ENCODE measurements at places on chromosomes 13 and 19.
A peak's percentile ranks its signal among the peaks of the same experiment; 100 is the strongest.

DNA sequence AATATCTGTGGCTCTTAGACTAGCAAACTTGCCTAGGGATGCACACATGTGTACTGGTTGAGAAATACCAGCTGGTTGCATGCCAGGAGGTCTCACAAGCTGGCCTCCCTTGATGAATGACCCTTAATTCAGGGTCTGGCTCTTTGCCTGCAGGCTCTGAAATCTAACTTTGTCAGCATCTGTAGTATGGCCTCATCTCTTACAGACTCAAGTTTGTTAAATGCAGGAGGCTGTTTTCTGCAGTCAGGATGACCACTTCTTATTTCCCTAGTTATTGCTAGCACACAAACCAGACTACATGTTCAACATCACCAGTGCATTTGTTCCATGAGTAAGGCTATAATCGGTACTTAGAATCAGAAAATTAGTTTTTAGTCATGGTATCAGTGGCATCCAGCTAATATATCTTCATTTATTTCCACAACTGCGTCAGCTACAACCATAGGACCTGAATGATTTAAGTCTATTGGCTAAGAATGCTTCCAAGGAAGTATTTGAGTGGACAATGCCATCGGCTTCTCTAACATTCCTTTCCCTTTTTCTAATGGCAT, 23.3 kb upstream of the POSTN start:
- no peak for DNase-seq

DNA sequence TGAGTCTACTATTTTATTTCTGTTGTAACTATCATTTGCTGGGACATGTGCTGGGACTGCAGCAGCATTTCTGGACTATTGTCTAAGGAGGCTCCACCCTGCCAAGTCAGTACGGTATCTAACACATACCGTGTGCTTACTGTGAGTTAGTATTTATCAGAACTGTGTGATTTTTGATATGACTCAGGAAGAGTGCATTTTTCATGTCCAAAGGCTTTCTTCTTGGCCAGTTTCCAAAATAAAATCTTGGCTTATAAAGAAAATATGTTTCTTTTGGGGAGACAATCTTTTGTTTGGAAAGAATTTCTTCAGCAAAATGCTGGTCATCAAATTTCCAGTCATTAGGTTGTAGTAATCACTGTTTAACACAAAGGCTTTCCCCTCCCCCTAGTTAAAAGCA, 11.6 kb downstream of the PARP4 start:
- no peak for DNase-seq

GRCh38 chr13:95056266-95056665, 245.0 kb downstream of the ABCC4 start:
- DNase-seq, result no peak

DNA sequence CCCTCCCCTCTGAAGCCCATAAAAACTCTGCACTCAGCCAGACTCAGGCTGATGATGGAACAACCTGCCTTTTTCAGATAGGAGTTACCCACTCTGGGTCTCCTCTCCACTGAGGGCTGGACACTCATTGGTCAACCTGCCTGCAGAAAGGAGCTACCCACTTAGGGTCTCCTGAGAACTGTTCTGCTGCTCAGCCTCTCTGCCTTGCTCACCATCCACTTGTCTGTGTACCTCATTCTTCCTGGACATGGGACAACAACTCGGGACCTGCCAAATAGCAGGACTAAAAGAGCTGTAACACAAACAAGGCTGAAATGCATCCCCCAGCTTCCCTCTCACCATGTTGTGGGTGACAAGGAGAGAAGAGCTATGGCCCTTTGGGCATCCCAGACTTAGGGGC, 18.4 kb upstream of the RCBTB2 start:
- DNase-seq, result no peak

DNA sequence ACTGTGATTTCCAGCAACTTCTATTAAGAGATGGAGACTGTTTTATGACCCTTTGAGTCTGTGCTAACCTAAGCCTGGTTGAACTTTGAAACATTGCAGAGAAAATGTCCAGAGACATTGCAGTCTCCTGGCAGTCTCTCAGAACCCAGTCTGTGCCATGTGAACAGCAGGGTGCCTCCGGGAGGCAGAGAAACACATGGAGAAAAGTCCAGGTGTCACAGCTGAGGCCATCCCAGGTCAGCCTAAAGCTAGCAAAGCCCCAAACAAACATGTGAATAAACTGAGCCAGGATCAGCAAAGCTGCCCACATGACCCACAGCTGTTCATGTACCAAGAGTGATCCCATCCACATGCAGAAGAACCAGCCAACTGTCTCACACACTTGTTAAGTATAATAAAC, 7.8 kb downstream of the CYP4F11 start:
- no peak for DNase-seq

DNA sequence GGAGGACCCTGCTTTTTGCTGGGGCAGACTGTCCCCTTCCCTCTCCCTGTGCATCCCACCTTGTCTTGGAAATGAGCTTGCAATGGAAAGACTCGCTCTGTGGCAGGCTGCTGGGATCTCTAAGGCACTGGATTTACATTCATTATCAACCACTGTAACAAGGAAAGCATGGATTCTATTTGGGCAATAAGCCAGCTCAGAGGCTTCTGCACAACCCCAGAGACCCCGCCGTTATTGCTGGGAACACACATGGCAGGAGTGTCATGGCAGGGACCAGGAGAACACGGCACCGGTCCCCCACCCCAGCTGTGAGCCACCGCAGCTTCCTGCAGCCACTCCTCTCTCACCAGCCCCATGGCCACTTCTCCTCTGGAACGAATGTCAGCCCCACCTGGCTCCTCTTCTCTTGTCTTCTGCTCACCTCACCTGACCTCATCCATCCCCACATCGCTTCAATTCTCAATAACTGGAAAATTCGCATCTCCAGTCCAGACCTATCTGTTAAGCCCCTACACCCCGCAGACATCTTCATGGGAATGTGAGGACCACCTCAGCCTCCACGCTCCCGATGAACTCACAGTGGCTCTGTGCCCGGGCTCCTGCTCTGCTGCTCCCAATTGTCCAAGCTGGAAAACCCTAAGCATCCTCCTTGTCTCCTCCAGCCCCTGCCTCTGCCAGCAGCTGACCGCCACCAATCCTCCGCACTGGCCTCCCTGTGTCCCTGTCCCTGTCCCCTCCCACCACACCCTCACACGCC, 181.5 kb downstream of the USP12 start:
- no peak for DNase-seq

DNA sequence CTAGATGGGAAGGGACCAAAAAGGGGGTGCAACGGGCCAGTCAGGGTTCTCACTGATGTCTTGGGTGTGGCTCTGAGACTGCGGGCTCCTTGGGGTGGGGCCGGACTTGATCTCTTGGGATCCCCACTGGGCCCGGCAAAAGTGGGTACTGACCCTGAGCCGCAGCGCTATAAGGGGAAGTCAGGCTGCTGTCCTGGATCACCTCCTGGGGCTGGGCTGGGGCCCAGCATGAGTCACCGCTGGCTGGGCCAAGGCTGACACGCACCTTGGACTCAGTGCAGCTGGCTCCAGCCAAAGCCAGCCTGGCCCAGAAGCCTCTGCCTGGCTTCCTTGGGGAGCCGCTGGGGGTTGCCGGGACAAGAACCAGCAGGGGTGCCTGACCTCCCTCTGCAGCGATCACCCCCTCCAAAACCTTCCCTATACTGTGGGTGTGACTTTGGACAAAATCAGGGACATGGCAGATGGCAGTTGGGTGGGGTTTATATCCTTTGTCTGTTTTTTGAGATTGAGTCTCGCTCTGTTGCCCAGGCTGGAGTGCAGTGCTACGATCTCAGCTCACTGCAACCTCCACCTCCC, 617 bp upstream of the IQCN start:
- DNase-seq, result peak; percentile 93

DNA sequence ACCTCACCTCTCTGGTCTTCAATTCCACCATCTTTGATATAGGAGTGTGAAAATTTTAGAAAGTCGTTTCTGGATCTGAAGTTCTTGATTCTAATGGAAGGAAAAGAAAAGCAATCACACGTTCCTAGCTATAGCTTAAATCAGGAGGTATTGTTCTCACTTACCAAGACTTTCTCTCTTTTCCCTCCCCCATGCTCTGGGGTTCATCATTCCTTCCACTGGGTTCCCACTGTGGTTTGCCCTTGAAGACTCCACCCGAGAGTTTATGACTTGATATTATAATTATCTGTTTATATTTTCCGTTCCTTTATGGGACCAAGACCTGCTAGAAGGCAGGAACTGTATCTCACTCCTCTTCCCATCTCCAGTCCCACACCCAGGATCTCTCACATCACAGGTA, 76.6 kb downstream of the AKAP11 start:
- DNase-seq, result no peak

DNA sequence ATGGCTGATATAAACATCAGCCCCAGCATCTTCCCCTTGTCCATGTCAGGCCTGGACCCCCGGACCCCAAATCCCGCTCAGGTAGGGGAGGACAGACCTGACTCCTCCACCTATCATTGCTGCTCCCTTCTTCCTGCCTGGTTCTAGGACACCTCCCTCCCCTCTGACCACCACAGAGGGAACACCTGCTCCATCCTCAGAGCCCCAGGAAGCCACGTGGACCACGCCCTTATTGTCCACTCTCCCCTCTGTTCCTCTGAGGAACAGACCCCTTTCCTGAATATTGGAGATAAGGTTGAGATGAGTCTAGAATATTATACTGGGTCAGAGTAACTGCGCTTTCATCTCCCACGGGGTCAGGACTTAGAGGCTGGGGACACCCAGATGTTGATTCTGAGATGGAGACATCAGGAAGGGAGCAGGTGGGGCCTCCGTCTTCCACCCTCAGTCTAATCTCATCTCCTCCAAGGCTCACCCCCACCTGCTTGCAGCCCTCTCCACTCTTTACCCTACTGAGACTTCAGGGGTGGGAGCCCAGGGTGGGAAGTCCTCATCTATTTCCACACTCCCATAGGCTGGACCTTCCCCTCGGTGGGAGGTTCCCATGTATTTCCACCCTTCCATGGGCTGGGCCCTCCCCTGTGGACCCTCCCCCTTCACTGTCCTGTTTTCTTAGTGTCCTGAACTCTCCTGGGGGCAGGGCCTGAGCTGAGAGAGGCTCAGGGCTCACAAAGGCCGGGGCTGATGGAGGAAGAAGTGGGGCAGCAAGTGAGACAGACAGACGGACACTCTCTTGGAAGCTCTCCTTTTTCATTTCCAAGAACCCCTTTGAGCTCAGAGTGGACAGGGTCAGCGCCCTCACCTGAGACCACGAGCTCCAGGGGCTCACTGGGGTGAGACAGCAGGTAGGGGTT, 2.7 kb downstream of the LILRA4 start:
- DNase-seq, result no peak

- DNase-seq, result no peak
Observed at GRCh38 chr19:18390065-18390907, 4.3 kb downstream of the GDF15 start.

DNA sequence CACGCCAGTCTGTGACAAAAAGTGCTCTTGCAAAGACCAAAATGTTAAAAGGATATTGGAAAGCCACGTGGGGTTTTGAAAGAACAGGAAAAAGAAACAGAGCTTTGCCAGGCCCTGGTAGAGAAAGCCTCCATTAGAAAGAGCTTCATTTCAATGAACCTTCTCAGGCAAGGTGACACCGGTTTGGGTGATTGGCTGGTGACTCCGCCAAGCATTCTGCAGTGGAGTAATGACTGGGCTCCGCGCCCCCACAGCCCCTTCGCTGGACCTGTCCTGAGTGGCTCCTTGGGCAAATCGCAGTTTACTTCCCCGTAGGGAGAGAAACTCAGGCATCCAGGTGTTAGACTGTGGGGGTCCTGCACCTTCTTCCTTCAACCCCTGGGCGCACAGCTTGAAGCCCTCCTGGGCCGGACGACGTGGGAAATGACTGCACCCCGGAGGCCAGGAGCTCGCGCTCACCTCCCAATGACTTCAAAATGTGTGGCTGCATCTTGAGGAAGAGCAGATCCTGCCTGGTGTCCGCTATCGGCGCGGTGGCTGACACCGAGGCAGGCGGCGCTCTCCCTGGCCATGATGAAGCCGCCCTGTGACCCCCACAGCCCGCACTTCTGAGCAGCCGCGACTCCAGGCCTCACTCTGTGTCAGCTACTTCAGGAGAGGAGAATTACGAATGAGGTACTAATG, 444.6 kb upstream of the SGCG start:
- DNase-seq, result no peak

DNA sequence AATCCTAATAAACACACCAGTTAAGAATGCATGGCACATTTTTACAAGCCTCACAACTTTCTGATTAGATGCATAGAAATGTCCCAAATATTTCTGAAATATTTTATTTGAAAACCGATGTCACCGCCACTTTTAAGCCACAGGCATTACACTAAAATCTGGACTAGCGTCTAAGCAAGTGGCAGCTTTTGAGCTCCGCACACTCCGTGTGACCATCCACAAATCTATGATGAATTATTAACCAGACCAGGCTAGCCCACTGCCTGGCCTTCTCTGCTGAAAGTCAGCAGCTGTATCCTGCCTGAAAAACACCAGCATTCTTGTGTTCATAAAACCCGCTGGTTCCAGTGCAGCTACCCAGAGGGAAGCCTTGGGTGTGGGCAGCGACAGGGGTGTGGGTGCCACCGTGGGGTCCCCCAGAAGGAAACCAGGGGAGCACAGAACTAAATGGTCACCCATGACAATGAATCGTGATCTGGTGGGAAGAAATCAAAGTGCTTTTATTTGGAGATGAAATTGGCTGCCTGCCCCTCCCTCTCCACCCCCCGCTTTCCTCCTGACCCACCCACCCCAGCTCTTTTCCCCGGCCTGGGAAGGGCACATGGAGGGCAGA, 13.8 kb downstream of the RASA3 start:
- no peak for DNase-seq

GRCh38 chr19:44623080-44623479, 9.7 kb downstream of the IGSF23 start:
- DNase-seq, result no peak

- DNase-seq, result peak; percentile 69
Observed at GRCh38 chr19:2476451-2477140, 669 bp downstream of the GADD45B start.

DNA sequence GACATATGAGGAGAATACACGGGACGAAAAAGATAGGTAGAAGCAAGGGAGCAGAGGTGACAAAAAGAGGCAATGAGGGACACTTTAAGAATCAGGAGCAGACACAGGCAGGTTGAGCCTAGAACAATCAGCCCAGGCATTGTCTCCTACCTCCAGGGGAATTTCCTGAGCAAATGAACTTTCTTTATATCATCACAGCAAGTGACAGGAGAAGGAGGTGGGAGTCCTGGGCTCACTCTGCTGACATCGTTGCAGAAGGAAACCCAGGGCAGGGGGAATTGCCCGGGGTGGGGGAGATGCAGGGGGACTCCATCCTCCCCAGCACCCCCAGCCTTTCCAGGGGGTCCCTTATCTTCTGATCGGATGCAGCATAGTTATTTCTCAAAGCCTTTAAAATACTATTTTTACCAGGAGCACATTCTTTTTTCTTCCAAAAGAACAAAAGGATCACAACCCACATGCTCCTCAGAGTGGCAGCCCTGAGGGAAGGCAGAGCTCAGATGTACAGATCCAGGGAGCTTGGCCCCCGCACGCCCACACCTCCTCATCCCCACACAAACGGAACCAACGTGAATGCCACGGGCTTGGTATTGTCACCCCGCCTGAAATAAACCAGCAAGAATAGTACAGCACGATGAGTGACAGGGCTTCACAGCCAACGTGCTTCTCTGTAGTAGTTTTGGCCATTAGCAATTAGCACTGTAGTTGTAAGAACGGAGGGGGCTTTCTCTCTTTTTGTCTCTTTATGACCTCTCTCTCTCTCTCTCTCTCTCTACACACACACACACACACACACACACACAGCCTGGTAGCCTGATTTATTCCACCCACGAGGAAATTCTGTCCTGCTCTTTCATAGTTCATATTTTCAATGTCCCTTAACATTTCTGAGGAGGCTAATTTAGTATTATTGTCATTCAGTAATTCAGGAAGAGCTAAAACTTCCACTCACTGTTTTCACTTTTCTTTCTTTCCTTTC, 169.5 kb upstream of the UBL3 start:
- DNase-seq, result no peak

GRCh38 chr19:1746401-1747284, 6.7 kb upstream of the ONECUT3 start:
- no peak for DNase-seq
